ENCODE measurements at places on chromosomes 16 and 17.
A peak's percentile ranks its signal among the peaks of the same experiment; 100 is the strongest.

DNA sequence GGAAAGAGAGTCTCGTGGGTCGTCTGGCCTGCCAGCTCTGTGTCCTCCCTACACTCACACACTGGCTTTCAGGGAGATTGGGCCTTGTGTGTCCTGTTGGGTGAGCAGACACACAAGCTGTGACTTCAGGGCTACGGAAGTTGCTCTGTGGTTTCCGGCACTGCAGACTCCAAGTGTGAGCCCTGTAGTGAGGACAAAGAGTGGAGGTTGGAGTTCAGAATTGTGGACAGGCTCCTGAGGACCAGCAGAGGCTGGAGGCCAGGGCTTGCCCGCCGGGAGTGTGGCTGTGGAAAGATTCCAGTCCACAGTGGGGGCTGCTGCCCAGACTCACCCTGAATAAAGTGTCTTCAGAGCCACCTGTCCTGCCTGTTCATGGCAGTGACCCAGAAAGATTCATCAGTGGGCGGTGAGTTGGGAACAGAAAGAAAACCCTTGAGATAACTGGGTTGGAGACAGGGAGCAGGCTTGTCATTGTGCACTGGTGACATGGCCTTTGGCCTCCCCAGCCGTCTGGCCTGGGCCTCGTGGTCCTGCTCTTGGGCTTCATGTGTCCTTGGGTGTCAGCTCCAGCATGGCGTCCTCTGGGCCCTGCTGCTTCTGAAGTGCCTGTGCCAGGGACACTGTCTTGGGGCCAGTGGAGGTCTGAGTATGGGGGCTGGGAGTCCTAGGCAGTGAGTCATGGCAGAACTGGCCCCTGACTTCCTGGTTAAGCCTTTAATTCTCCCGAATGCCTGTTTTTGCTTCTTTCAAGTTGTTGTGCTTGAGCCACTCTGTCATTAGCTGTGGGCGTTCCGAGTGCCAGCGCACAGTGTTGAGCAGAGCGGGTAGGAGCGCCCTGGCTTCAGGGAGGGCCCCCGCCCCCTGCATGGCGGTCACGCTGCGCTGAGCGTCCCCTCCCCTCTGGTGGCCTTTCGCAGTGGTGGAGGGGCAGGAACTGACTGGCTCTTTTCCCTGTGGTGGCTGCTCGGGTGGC is 19.9 kb upstream of the ZNF750 start:
- no peak for DNase-seq

DNA sequence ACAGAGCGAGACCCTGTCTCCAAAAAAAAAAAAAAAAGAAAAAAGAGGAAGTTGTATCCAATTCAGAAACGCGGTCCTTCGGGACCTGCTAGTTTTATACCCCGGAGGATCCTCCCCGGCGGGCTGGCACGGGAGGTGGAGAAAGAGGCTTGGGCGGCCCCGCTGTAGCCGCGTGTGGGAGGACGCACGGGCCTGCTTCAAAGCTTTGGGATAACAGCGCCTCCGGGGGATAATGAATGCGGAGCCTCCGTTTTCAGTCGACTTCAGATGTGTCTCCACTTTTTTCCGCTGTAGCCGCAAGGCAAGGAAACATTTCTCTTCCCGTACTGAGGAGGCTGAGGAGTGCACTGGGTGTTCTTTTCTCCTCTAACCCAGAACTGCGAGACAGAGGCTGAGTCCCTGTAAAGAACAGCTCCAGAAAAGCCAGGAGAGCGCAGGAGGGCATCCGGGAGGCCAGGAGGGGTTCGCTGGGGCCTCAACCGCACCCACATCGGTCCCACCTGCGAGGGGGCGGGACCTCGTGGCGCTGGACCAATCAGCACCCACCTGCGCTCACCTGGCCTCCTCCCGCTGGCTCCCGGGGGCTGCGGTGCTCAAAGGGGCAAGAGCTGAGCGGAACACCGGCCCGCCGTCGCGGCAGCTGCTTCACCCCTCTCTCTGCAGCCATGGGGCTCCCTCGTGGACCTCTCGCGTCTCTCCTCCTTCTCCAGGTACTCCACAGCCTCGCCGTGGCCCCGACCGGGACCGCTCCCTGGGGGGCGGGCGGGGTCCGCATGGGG is at the start of gene CDH3:
Gene CDH3 (plus strand): TSS at position 596 of the 779 bp plus-strand sequence. CDS start 70 bp downstream, at position 666.
- no peak for DNase-seq

GRCh38 chr17:32102172-32102571 is 40.1 kb upstream of the RHOT1 start:
- DNase-seq, result no peak

DNA sequence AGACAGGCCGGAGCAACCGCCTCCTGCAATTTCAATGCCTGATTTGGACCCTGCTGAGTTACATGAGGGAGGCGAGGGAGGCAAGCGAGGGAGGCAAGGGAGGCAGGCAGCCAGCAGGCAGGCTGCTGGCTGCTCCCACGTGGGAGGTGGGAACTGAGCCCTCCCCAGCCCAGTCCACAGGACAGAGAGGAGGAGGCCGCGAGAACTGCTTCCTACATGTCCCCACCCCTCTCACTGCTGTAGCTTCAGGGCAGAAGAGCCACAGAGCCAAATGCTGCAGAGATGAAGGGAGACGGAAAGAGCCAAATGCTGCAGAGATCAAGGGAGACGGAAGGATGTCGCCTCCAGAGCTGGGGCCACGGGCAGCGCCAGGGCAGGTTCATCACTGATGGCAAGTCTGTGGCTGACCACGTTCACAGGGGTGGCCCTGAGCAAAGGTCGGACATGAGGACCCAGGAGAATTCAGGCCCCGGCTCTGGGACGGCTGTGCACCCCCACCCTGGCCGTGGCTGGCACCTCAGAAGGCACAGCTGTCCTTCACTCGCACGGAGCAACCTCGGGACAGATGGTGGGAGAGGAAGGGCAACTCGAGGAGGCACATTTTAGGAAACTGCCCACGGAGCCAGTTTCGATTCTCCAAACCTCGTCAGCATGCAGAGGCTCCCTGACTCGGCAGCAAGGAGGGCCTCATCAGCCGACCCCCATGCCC is 21.5 kb downstream of the RPH3AL start:
- DNase-seq, result peak; percentile 45

DNA sequence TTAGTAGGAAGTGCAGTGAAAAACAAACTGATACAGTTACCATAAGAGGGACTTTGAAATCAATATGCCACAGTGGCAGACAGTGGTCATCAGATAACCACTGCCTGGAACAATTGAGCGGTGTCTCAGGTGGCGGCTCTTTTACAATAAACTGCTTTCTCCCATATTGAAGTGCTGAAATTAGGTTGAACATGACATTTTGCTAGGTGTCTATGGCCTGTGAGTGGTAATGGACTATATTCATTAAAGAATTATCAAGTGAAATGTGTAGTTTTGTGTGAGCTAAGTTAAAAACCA is 214.7 kb downstream of the RPTOR start:
- no peak for DNase-seq

GRCh38 chr16:85556456-85557082 is 56.6 kb upstream of the GSE1 start:
- no peak for DNase-seq

DNA sequence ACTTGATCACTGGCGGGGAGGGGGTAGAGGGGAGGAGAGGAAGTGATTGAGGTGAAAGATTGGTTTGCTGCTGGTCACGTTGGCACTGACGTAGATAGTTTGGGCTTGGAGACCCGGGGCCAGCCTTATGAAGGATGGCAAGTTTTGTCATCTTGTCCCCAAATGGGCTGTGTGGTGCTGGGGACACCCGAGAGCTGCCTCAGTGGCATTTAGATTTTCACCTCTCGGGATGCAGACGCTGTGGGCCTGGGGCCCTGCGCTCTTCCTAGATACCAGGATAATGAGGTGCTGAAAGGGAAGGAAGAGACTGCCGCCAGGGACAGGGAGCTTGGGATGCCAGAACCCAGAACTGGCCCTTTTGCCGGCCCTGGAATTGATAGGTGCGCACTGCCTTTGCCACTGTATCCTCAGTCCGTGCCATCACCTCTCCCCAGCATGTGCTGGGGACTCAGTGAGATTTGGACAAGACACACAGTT is 1.4 kb upstream of the SOCS3 start:
- no peak for DNase-seq

All from cerebellar nuclear complex (tissue), 1 donor.